ENCODE measurements at places on chromosomes 6 and 20.

- no peak for DNase-seq
Measured at GRCh38 chr6:9295644-9296043, 860.3 kb upstream of the SLC35B3 start.

- DNase-seq: no peak
Measured at GRCh38 chr6:41527721-41528408, 18.3 kb upstream of the FOXP4 start.

GRCh38 chr6:52312461-52312860 lies 27.9 kb upstream of the MCM3 start:
- no peak for DNase-seq

DNA sequence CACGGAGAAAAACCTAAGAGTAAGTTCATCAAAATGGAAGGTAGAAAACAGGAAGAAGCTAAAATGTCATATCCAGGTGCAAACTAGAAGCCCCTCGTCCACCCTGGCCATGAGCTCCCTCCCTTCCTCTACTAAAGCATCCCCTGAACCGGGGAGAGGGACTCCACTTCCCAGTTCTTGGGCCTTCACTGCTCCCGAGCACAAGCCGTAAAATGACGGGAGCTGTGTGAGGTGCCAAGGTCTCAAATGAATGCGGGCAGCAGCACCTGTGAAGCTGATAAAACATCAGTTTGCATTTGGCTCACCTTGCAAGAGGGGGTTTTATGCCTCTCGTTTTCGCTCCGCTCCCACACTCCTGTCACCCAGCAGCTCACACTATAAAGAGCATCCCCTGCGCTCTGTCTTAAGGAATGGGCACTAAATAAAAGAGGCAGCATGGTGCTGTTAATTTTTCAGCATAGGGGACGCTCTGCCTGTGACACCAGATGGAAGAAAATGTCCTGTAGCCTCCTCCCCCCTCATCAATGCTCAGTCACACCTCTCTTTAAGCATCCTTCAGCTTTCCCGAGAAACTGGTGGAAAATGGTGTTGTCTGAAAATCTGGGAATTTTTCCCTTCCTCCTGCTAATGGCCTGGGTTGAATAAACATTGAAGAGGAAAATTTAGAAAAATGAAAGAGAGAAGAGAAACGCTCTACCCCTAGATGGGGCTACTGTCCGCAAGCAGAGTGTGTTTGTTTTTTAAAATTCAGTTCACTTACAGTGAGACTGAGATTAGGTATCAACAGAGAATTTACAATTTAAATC lies 563.0 kb upstream of the AGPAT4 start:
- no peak for DNase-seq

GRCh38 chr20:26208296-26209091 lies 511.8 kb upstream of the ZNF337 start:
- peak; percentile 61 for DNase-seq

- no peak for DNase-seq
Measured at GRCh38 chr6:41683273-41683522, 44.9 kb downstream of the MDFI start.

GRCh38 chr6:156231026-156231765 lies 546.0 kb upstream of the ARID1B start:
- DNase-seq: no peak

- DNase-seq: no peak
Measured at GRCh38 chr20:18657575-18657974, 69.7 kb downstream of the DTD1 start.

DNA sequence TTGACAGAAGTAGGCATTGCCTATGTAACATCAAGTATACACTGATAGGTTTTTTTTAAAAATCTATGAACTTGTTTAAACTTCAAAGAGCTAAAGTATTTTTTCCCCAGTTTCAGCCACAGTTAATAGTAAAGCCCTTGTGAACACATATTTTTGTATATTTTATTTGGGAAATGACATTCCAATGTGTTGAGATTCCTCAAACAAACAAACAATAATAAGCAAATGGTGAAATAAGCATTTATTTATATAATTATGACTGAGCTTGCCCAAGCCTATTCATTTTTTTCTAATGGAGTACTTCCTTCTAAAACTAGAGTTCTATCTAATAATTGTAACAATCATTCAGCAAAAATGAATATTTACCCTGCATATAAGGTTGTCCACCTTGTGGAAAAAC lies 12.5 kb downstream of the SYCP2 start:
- DNase-seq: no peak

- DNase-seq: no peak
Measured at GRCh38 chr6:68559070-68559469, 76.0 kb upstream of the ADGRB3 start.

DNA sequence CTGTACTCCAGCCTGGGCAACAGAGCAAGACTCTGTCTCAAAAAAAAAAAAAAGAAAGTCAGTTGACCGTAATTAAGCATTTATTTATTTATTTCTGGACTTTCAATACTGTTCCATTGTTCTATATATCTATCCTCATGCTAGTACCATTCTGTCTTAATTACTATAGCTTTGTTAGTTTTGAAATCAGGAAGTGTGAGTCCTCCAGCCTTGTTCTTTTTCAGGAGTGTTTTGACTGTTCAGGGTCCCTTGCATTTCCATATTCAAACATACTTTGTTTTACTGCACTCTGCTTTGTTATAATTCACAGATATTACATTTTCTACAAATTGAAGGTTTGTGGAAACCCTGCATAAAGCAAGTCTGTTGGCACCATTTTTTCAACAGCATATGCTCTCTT lies 36.7 kb upstream of the ASXL1 start:
- DNase-seq: no peak

- no peak for DNase-seq
Measured at GRCh38 chr6:167572841-167573271, 248.0 kb downstream of the TTLL2 start.

- DNase-seq: no peak
Measured at GRCh38 chr6:84340422-84340821, 113.0 kb upstream of the CEP162 start.

GRCh38 chr6:79648328-79648727 lies 17.2 kb downstream of the SH3BGRL2 start:
- no peak for DNase-seq

- DNase-seq: no peak
Measured at GRCh38 chr20:47561180-47561579, 59.5 kb downstream of the NCOA3 start.

- no peak for DNase-seq
Measured at GRCh38 chr6:2363211-2363610, 117.8 kb upstream of the GMDS start.

DNA sequence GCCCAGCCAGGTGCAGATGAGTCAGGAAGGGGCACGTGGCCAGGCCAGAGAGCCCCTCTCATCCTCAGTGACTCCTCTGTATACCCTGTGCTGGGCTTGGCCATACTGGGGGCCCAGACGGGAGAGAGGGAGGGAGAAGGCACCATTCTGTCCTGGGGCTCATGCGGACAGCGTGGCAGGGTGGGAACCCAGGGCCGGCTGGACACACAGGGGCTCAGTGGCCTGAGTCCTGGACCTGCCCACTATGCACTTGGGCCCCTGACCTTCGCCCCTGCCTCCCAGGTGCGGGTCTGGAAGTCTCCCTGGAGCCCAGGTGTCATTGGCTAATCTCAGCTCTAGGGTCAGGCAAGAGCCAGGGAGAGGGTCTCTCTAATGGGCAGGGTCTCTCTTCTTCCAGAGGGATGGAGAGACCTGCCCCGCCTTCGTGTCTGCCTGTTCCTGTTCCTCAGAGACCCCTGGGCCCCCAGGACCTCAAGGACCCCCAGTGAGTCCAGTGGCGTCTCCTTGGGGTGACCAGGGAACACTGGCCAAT lies 27.7 kb downstream of the COL20A1 start:
- peak; percentile 2 for DNase-seq

DNA sequence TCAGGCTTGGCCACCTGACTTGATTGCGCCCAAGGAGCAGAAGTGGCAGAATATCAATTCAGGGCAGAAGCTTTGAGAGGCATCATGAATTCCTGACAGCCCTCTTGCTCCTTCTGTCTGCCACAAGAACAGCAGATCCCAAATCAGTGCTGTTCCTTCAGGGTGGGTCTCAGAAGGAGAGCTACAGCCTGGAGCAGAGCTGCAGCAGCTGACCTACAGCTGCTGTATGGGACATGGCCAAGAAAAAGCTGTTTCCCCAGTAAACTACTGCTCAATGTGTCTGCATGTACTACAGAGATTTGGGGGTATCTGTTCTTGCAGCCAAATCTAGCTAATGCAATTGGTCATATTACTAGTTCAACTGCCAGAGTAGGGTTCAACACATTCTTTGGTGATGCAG lies 69.0 kb downstream of the SLC22A3 start:
- DNase-seq: no peak

GRCh38 chr6:7301702-7302101 lies 11.3 kb downstream of the SSR1 start:
- DNase-seq: no peak

GRCh38 chr6:138418118-138418742 lies 14.2 kb downstream of the HEBP2 start:
- peak; percentile 28 for DNase-seq

DNA sequence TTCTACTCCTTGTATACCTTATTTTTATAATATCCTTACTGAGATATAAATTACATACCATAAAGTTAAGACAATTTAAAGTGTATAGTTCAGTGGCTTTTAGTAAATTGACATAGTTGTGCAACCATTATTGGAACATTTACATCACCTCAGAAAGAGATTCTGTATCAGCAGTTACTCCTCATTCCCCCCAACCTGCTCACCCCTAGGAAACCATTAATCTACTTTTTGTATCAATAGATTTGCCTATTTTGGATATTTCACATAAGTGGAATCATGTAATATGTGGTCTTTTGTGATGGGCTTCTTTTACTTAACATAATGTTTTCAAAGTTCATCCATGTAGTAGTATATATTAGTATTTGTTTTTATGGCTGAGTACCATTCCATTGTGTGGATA lies 51.3 kb downstream of the CDC5L start:
- DNase-seq: no peak

DNA sequence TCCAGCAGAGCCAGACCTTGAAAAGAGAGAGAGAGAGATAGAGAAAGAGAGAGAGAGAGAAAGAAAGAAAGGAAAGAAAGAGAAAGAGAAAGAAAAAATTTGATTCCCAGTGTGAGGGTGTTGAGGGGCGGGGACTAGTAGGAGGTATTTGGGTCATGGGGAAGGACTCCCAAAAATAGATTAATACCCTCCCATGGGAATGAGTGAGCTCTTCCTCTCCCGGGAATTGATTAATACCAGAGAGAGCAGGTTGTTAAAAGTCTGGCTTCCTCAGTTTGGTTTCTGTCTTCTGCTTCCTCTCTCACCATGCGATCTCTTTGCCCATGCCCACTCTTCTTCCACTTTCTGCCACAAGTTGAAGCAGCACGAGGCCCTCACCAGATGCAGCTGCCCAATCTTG lies 28.8 kb upstream of the CFAP206 start:
- DNase-seq: no peak

DNA sequence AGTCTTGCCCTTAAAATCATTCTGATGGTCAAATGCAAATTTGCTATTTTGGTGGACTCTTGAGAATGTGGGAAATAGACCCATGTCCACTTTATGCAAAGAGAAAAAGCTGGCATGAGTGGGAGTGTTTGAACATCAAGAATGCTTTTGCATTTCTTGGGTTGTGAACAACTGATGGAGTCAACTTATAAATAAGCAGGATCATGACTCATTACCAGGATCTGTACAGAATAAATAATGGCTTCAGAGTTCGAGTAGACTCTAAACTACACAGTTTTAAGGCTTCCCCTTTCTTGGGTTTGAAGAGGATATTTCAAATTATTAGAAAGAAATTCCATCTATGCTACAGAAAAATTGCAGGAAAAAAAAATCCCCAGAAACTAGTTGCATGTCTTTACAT lies 195.5 kb downstream of the EYA4 start:
- no peak for DNase-seq

DNA sequence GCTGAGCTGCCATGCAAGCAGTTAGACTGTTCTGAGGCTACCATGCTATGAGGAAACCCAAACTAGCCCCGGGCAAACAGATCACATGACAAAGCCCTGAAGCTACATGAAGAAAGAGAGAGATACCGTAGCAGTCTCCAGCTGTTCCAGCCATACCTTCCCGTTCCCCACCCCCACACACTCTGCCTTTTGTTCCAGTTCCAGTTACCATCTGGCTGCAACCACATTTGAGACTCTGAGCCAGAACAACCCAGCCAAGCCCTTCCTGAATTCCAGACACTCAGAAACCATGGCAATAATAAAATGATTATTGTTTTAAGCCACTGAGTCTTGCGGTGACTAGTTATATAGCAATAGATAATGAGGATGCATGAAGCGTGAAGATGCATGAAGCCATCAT lies 28.3 kb downstream of the RIN2 start:
- no peak for DNase-seq

DNA sequence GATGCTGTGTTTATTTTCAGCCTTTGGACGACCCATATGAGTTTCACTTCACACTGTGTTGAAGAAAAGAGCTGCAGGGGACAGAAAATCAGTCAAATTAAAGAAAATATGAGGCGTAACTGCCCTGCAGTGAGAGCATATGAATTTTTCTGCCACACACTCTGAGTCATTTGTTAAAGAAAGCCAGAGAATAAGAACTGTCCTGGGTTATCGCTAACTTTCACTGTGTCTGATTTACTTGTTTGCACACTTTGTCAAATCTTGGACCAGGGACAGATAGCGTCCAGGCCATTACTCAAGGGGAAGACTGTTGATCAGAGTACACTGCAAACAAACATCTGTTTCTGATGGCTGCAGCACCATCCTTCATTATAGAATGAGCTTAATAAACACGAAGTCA lies 126.8 kb upstream of the AGPAT4 start:
- no peak for DNase-seq

- DNase-seq: peak; percentile 76
Measured at GRCh38 chr6:90216072-90216977, 80.3 kb downstream of the BACH2 start.

GRCh38 chr20:47042464-47042863 lies 147.8 kb downstream of the EYA2 start:
- no peak for DNase-seq

GRCh38 chr6:10303608-10304506 lies 111.0 kb downstream of the TFAP2A start:
- no peak for DNase-seq

- DNase-seq: no peak
Measured at GRCh38 chr20:23686046-23686750, 2.6 kb downstream of the CST4 start.
